Lower lobe of right lung (tissue), 2 donors: ENCODE measurements at places on chromosomes 16 and 17.

DNA sequence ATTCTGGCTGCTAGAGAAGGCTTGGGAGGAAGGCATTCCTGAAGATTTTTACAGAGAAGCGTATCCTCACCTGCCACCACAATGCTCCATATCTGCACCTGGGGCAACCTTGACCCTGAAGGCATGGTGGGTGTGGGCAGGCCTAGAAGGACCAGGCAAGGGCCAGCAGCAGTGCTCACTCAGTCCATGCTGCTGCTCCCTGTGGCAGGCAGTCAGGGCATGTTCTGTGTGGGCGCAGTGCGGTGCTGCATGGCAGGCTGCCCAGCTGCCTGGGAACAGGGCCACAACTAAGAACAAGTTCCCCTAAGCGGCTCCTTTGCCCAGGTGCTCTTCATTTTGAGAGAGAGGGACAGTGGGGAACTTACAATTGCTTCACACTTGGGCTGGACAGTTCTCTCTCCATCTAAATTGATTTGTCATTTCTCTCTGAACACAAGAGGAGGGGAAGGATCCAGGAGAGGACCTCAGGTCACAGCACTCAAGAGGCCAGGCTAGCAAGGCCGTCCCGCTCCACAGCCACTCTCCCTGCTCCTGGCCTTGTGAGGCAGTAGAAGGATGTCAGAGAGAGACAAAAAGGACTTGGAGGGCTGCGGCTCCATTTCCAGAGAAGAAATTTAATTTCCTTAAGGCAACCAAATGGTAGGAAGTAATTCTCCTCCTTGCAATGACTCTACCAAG lies 158.8 kb downstream of the AATF start:
- DNase-seq = peak; percentile 66

GRCh38 chr16:76487411-76488064 lies 210.3 kb downstream of the CNTNAP4 start:
- DNase-seq = no peak

DNA sequence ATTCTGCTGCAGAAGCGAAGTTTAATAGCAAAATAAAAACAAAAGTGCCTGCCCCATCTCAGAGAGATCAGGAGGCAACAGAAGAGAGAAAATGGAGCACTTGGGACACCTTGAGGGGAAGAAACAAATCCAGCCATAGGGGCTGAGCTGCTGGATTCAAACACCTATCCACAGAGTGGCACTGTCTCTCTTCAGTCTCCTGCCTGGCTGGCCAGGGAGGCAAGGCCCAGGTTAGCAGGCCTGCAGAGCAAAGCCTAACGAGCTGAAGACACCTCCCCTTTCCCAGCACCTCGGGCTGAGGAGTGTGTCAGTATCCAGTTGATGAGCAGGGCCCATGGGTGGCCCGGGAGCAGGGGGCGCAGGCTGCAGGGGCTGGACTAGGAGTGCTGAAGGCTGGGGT lies 8.8 kb upstream of the KRT31 start:
- no peak for DNase-seq

GRCh38 chr17:77560841-77561240 lies 397.7 kb upstream of the TNRC6C start:
- DNase-seq = peak; percentile 8

- no peak for DNase-seq
These were observed 791 bp upstream of the ZNF629 start for GRCh38 chr16:30787613-30788378.

- DNase-seq = no peak
These were observed 14.7 kb downstream of the ALOX15B start for GRCh38 chr17:8053600-8053999.

GRCh38 chr17:38701504-38702165 lies 3.4 kb upstream of the MLLT6 start:
- no peak for DNase-seq

DNA sequence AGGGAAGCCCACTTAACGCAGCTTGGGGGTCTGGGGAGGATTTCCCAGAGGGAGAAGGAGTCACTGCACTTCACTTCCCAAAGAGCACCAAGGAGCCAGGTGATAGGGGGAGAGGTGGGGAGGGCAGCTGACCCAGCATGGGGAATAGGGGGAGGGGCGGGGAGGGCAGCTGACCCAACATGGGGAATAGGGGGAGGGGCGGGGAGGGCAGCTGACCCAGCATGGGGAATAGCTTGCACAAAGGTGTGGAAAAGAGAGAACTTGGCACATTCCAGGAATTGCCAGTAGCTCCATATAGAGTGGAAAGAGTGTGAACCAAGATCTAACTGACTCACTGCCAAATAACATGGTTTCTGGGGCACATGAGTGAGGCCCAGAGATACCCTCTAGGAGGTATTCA lies 110.3 kb downstream of the CCT6B start:
- no peak for DNase-seq

DNA sequence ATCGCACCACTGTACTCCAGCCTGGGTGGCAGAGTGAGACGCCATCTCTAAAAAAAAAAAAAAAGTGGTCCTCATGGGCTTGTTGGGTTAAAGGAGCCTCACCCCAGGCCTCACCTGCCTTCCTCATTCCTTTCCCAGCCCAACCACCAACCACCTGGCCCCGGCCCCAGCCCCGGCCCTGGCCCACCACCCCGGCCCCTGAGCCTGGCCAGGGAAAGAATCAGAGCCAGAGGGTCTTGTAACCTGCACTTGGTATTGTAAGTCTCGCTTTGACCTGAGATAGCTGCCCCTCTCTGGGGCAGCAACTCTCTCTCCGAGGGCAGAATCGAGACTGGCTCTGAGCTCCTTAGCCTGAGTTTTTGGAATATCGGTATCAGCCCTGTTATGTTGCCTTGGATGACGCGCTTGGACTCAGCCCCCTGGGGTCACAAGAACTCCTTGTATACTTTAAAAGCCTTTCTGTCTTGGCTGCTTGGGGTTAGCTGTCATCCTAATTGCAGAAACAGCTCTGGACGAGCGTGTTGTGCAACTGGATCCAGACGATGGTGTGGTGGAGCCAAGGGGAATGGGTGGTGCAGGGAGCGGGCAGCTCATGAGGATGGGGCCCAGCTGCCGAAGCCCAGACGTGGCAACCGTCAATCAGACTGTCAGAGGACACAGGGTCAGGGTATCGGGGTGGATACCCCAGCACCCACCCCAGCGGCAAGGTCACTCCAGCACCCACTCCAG lies 14.6 kb downstream of the SMTNL2 start:
- no peak for DNase-seq

- no peak for DNase-seq
These were observed 252.2 kb downstream of the ENGASE start for GRCh38 chr17:79326814-79327213.

GRCh38 chr17:40110026-40110845 lies 9.8 kb upstream of the NR1D1 start:
- DNase-seq = no peak

DNA sequence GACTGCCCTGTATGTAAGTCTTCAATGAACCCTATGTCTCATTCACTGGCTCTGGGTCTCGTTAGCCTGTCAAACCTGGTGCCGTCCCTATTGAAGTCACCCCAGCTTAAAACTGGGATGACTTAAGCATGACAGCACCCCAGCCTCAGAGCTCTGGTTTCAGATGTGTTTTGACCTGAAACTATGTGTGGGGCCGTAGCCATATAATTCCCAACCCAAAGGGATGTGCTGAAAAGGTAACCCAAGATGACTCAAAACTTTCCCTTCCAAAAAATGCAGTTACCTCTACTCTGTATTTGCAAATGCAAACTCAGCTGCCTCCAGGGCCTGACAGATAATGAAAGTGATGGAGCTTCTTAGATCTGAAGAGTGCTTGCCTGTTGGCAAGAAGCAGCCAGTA lies 478.3 kb upstream of the ERCC4 start:
- no peak for DNase-seq

GRCh38 chr17:7307686-7308624 lies 527 bp downstream of the EIF5A start:
- DNase-seq = peak; percentile 78

DNA sequence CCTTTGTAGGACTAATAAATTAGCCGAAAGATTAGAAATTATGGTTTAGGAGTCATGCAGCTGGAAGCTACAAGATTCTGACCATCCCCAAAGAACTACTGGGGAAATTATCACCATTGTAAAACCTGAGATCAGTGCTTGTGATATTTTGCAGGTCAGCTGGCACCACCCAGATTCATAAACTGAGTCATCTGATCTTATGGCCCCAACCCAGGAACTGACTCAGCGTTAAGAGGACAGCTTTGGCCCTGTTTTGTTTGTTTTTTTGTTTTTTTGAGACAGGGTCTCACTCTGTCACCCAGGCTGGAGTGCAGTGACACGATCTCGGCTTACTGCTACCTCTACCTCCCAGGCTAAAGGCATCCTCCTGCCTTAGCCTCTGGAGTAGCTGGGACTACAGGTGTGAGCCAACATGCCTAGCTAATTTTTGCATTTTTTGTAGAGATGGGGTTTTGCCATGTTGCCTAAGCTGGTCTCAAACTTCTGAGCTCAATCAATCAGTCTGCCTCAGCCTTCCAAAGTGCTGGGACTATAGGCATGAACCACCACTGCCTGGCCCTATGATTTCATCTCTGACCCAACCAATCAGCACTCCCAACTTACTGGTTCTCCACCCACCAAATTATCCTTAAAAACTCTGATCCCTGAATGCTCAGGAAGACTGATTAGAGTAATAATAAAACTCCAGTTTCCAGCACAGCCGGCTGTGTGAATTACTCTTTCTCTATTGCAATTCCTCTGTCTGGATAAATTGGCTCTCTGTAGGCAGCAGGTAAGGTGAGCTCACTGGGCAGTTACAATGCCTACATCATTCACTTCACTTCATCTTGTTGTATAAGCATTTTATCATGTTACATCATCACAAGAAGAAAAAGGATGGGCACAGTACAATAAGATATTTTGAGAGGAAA lies 79.4 kb upstream of the KSR1 start:
- no peak for DNase-seq

- peak; percentile 72 for DNase-seq
These were observed at the start of gene RHBDF1 for GRCh38 chr16:72561-73548. Gene RHBDF1, minus strand, starts transcription at chr16:72631. Its CDS starts 7,616 bp downstream, at chr16:65015.

GRCh38 chr17:40442392-40443195 lies 656 bp upstream of the IGFBP4 start:
- no peak for DNase-seq

DNA sequence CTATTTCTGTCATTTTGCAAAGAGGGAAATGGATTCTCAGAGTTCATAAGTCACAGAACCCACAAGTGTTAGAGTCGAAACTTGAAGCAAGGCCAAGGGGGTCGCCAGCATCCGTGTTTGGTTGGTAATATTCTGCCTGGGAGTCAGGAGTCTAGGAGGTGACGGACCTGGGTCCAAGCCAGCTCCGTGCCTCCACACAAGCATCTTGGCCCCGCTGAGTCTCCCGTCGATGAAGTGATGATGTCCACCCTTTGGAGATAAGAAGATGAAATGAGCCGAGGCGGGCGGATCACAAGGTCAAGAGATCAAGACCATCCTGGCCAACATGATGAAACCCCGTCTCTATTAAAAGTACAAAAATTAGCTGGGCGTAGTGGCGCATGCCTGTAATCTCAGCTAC lies 53.2 kb upstream of the TNRC6C start:
- DNase-seq = no peak

- DNase-seq = no peak
These were observed 151.6 kb downstream of the ABCC12 start for GRCh38 chr16:48004141-48004695.

GRCh38 chr16:3101841-3102470 lies 2.9 kb upstream of the ZSCAN10 start:
- DNase-seq = no peak

- no peak for DNase-seq
These were observed 7.6 kb downstream of the MYO18A start for GRCh38 chr17:29172589-29172988.

- no peak for DNase-seq
These were observed 126.9 kb upstream of the AXIN2 start for GRCh38 chr17:65688307-65688706.

GRCh38 chr16:81138831-81139557 lies 42.8 kb upstream of the GCSH start:
- DNase-seq = no peak

GRCh38 chr17:6623941-6624340 lies 16.6 kb downstream of the KIAA0753 start:
- DNase-seq = no peak

DNA sequence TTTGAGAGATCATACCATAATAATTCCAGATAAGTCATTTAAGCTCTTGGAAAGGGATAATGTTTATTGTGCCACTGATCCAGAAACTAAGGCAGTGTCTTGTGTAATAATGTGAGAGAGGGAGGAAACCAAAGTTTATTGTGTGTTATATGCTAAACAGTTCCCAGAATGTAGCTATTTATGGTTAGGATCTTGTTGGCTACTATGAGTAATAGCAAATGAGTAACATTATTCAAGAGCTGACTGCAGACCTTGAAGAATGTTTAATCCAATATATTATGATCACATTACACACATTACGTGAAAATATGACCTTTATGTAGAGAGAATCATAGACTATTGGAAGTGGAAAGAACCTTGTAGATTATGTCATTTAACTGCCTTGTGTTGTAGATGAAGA lies 139.5 kb downstream of the BCAS3 start:
- DNase-seq = no peak

DNA sequence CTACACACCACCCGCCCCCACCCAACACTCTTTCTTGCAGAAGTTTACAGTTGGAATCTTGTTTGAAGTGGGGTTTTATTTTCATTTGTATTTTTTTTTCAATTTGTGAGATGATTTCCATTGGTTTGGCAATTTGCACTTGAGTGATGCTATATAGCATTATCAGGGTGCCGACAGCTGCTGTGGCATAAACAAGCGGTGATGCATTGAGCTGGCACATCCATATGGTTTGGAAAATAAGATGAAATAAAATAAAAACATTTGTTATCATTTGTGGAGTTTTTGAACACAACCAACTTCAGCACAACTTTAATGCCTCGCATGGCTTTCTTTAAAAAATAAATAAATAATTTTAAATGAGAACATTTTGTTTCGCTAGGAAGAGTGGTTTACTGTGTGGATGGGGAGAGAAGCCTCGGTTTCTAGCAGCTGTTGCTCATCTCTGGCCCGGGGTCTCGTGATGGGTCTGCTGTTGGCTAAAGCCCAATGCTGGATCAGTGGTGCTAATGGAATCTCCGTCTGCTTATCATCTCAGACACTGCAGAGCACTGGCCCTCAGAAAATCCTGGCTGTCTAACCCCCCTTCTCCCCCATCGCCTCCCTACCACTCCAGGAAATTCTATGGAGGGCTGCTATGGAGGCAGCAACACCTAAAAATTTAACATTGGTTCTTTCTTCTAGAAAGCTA lies 192.3 kb upstream of the MAF start:
- DNase-seq = no peak

DNA sequence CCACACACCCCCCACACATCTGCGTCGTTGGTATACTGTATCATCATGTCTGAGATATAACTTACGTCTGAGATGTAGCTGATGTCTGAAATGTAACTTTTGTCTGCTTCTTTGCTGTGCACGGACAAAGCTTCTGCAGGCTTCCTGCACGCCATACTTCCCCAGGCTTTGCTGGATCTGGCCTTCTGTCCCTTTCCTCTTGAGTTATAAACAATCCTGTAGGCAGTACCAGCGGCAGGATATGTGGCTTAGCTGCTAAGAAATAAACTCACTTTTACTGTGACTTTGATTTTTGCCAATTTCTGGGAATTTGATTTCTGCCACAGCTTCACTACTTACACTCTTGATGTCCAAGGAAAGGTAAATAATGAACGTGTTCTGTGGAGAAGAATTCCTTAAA lies 184.4 kb downstream of the RPTOR start:
- DNase-seq = no peak

GRCh38 chr16:87178977-87179376 lies 138.2 kb downstream of the C16orf95 start:
- no peak for DNase-seq

GRCh38 chr16:31067342-31067741 lies 6.7 kb downstream of the ZNF668 start:
- no peak for DNase-seq

- DNase-seq = no peak
These were observed 1.3 kb upstream of the MTSS2 start for GRCh38 chr16:70687102-70687511.
